ENCODE measurements at places on chromosomes 11 and 22.

DNA sequence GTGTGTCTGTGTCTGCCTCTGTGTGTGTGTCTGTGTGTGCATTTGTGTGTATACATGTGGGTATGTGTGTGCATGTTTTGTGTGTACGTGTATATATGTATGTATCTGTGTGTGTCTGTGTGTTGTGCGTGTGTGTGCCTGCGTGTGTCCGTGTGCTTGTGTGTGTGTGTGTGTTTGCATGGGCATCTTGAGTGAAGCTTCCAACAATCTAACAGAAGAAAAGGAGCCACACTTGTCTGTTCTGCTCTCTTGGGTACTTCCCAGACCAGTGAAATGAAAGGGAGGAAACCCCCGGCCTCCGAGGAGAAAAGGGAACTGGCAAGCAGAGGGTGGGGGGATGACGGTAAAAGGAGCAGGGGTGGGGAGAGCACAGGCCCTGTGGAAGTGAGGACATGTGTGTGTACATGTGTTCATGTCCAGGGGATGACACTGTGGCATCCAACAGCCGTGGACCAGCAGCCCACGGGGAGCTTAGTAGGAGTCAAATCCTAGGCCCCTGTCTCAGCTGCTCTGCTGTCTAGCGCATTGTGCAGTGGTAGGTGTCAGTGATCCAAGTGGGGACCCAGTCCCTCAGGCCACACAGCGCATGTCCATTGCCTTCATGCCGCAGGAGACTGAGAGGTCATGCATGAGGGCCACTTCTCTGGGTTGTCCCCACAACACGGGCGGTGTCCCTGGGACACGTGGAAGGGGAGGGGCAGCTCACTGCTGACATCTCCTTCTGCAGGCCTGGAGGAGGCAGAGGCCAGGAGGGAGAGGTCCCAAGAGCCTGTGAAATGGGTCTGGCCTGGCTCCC is 8.1 kb downstream of the CSF2RB start:
- no peak for DNase-seq

GRCh38 chr11:8719211-8719649 is 36.6 kb downstream of the RPL27A start:
- peak; percentile 87 for DNase-seq

DNA sequence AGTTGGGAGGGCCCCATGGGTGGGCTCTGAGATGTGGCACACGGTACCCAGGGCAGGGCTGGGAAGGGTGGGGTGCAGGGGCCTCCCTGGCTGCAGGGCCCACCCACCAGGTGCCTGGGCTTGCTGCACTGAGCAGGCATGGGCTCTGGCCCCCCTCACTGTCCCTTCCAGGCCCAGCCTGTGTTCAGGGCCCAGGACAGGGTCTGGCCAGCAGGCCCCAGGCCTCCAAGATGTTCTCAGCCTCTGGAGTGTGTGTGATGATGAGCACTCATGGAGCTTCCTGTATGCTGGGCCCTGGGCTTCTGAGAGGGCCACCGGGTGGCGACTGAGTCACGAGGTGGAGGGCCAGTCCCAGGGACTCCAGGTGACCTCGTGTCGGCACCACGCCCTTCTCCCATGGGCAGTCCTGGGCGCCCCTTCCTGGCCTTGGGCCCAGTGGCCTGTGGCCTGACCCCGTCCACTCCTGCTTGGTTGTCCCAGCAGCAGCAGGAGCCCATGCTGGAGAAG is 55.9 kb upstream of the CCDC188 start:
- no peak for DNase-seq

DNA sequence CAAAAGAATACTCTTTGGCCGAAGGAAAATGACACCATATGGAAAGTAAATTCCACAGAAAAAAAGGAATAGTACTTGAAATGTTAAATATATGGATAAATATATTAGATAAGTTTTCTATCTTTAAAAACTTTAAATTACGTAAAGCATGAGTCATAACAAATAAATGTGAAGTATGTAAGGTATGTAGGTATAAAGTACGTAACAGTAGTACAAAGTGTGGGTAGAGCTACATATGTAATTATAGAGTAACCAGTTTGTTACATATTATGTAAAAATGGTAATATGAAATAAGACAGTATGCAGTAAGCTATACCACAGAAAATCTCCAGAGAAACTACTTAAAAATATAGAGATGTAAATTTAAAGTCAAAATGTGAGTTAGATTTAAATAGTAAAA is 582.3 kb upstream of the CHORDC1 start:
- no peak for DNase-seq

DNA sequence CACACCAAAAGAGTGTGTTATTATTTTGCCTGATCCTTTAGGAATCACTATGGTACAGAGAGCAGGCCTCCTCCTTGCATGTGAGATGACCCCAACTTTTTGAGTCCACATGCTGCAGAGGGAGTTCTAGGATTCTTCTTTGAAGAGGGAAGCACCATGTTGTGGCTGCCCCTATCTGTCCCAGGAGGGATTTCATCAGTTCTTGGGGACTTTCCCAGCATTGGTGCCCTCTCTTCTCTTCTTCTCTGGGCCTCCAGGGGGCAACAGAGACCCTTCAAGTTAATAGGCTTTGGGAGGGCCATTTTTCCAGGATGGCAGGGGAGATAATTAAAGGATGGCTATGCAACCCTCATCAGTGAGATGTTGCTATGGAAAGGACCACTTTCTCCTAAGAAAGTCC is 3.6 kb downstream of the MMP1 start:
- no peak for DNase-seq

- DNase-seq: no peak
Measured at GRCh38 chr11:128803011-128803410, 64.1 kb downstream of the KCNJ1 start.

DNA sequence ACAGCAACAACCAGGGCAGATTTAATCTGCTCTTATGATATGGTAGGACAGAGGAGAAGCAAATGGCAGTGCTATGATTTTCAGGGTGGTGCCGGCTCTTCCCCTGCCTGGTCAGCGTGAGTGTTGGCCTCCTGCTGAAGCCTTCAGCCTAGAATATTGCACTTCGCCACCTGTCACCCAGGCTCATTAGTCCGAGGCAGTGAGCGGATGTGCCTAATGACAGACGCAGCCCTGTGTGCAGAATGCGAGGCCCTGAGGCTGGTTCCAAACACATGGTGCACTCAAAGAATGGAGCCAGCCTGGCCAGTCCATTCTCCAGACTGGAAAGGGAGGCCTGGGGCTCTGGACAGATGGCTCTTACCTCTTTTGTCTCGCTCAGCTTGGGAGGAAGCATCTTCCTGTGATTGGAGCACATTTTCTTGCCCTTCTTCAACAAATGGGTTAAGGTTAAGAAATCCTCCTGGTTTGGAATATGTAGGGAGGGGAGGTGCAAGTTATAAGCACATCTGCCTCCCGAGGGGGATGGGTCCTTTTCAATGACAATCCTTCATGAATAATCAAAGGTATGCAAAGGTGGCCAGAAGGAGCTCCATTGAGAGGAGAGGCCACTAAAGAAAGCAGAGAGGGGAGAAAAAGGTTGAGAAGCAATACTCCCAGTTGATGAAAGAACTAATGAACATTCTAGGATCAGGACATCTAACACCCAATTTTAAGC is 39.7 kb upstream of the GALNT18 start:
- no peak for DNase-seq

GRCh38 chr11:102924851-102925380 is 30.6 kb downstream of the MMP13 start:
- no peak for DNase-seq

DNA sequence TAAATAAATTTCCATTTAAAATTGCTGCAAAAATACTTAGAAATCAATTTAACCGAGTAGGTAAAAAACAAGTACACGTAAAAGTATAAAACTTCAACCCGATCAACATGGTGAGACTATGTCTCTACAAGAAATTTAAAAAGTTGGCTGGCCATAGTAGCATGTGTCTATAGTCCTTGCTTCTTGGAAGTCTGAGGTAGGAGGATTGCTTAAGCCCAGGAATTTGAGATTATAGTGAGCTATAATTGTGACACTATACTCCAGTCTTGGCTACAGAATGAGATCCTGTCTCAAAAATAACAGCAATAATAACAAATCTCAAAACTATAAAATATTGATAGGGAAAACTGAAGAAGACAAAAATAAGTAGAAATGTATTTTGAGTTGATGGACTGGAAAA is 11.1 kb downstream of the CASP4 start:
- DNase-seq: no peak

DNA sequence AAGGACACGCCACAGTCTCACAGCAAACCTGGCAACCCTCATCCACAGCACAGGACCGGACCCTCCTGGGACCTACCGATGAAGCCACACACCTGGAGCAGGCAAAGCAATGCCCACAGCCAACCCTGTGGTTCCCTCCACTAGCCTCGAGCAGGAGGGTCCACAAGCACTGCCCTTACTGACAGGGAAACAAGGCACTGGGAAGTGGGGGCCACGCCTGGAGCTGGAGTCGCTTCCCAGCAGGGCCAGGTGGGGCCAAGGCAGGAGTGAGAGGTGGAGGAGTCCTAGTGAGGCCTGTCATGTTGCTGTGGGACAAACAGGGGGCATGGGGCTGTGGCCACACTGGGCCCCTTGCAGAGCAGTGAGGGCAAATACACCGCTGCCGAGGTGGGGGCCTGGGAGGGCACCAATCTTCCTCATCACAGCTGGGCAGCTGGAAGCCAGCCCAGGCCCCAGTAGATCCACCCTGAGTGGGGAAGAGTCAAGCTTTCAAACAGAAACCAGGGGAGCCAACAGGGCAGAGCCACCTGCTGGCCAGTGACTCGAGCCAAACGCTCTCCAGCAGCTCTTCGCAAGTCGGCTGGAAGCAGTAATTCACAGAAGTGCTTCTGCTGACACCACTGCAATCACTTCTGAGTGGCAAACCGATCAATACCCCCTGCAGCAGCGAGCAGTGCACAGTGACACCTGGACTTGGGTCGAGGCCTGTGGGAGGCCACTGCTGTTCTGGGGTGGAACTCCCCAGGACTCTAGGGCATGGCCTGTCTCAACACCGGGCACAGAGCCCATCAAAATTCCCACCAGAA is 13.7 kb downstream of the SULT4A1 start:
- peak; percentile 59 for DNase-seq

DNA sequence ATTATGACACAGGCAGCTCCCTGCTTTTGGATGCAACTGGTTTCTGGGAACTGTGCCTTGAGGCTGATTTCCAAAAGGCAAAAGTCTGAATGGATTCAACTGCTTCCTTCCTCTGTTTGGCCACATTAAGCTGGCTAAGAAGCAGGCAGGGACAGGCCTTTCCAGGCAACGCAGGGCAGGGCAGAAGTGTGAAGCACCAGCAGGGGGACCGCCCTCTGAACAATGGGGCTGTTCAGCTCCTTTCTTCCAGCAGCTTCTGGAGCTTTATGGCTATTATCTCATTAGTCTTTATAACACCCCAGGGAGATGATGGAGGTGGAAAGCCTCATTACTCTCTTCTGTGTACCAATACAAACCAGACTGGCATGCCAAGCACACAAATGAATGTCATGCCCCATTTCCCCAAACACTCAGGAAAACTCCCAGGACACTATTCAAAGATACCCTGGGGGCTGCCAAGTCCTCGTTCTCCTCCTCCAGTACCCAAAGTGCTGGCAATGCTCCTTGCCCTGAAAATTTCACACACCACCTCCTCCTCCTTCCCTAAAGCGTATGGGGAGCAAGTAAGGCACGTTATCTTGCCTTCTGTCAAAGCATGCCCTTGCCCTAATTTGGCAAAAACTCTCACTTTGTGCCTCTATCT is 21.3 kb downstream of the MORC2 start:
- DNase-seq: no peak

DNA sequence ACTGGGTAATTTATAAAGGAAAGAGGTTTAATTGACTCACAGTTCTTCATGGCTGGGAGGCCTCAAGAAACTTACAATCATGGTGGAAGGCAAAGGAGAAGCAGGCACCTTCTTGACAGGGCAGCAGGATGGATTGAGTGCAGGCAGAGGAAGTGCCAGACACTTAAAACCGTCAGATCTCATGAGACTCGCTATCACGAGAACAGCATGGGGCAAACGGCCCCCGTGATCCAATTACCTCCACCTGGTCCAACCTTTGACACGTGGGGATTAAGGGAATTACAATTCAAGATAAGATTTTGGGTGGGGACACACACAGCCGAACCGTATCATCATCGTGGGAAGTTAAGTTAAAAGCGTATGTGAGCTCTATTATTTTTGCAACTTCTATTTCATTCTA is 71.4 kb upstream of the SYN3 start:
- no peak for DNase-seq

GRCh38 chr11:44466531-44467205 is 98.8 kb upstream of the CD82 start:
- DNase-seq: no peak

DNA sequence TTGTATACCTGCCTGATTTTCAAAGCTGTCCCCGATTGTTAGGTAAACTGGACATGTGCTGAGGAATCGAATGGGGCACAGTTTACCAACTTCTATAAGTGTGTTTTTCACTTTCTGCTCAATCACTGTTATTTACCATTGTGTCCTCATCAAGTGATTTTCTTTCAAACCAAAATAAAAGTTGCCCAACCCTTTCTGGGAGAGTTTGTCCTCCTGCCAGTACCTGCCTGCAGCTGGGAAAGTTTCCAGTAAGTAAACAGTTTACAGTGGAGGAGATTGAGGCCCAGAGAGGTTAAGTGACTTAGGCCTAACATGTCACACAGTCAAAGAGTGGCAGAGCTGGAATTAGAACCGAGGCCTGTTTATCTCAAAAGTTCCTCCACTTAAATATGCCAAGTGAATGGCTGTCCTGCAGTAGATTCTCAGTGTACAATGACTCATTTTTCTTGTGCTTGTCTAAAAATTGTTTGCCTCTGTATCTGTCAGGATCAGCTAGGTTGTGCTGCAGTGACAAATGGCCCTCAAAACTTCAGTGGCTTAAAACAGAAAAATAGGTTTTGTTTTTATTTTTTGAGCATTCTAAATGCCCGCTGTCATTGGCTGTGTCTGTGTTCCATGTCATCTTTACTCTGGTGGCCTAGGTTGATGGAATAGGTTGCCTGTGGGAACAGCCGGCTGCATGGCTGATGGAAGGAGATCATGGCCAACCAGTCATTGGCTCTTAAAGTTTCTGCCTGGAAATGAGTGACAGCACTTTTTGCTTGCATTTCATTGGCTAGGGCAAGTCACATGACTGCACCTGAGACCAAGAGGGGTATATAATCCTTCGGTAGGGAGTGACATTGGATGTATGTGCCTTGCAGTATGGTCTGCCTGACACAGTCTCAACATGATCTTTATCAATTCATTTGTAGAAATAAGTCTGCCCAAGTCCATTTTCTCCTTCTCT is 61.8 kb upstream of the CRYBB3 start:
- no peak for DNase-seq

DNA sequence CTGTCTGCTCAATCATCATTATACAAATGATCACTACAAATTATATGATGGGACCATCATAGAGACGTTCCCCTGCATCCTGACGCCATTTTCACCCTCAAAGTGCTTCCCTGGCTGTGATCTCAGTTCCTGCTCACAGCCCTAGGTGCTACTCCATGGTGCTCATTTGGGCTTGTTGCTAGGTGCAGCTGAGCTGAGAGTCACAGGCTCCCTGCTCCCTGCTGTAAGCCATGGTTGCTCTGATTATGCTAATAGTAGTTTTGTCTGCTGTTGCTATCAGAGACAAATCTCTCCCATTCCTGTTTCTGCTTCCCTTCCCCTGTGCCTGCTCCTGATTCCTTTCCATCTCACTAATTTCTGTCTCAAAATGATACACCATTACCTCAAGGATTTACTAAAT is 474.3 kb downstream of the METTL15 start:
- no peak for DNase-seq

GRCh38 chr22:22835771-22836291 is 51.8 kb upstream of the IGLL5 start:
- DNase-seq: no peak

- DNase-seq: no peak
Measured at GRCh38 chr22:50136581-50137015, 33.9 kb upstream of the PANX2 start.

GRCh38 chr11:121561716-121562115 is 108.9 kb upstream of the SORL1-AS1 start:
- no peak for DNase-seq

GRCh38 chr11:32108576-32108975 is 17.7 kb downstream of the RCN1 start:
- no peak for DNase-seq

All from AG08396 (cell line).